ENCODE measurements at places on chromosomes 13 and 19. TPM values are rescaled to one million over a fixed set of nuclear protein-coding genes. Genes with fewer than 3 reads are reported as not detected.

- no peak for DNase-seq
Measured at GRCh38 chr19:38064661-38065425, 157.8 kb downstream of the SIPA1L3 start.

GRCh38 chr19:28531979-28532378 is 681.0 kb downstream of the UQCRFS1 start:
- DNase-seq, result no peak

- DNase-seq, result no peak
Measured at GRCh38 chr13:30745906-30746686, 10.8 kb downstream of the ALOX5AP start.

DNA sequence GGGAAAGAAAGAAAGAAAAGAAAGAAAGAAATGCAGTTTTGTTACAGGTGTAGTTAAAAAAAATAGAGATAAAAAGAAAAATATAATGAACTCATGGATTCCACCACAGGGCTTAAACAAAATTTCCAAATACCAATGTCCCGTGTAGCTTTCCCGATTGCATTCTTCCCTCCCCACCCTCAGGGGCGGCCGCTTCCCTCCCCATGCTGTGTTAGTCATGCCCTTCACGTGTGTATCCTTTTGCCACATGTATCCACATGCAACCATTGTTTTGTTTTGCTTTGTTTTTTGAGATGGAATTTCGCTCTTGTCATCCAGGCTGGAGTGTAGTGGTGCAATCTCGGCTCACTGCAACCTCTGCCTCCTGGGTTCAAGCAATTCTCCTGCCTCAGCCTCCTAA is 3.6 kb upstream of the KMT5C start:
- no peak for DNase-seq

DNA sequence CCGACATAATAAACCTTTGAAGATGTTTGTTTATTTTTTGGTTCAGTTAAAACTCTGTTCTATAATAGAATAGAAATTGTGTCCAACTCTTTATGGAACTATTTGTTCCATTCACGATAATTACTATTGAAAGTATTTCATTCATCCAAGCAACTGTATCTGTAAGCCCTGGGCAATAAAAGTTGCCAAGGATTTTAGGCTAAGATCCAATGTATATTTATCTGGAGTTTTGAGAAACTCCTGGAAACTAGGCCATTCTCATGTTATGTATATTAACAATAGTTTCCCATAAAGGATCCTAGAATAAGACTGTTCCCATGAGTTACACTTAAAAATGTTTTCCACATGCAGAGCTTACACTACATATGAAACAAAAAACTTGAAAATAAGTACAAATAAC is 261.6 kb downstream of the SLITRK6 start:
- DNase-seq, result no peak

GRCh38 chr13:34750078-34750931 is 191.8 kb upstream of the NBEA start:
- no peak for DNase-seq

- DNase-seq, result no peak
Measured at GRCh38 chr13:113559061-113559460, 25.5 kb upstream of the TFDP1 start.

DNA sequence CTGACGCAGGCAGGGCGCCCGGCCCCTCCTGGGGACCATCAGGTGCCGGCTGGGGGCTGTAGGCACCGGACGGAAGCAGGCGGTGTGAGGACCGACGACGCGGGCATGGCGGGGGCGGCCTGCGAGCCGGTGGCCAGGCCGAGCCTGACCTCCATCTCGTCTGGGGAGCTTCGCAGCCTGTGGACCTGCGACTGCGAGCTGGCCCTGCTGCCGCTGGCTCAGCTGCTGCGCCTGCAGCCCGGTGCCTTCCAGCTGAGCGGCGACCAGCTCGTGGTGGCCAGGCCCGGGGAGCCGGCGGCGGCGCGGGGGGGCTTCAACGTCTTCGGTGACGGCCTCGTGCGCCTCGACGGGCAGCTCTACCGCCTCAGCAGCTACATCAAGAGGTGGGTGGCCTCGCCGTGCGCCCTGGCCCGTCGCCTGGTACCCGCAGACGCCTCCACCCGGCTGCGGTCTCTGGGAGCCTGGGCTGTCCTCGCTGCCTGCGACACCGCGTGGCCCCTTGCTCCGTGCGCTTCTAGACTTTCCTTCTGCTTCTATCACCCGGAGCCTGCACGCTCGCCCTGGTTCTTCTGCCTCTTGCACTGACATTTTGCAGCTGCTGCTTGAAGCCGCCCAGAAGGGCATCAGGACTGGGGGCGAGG is 460 bp downstream of the MEDAG start:
- DNase-seq, result no peak

DNA sequence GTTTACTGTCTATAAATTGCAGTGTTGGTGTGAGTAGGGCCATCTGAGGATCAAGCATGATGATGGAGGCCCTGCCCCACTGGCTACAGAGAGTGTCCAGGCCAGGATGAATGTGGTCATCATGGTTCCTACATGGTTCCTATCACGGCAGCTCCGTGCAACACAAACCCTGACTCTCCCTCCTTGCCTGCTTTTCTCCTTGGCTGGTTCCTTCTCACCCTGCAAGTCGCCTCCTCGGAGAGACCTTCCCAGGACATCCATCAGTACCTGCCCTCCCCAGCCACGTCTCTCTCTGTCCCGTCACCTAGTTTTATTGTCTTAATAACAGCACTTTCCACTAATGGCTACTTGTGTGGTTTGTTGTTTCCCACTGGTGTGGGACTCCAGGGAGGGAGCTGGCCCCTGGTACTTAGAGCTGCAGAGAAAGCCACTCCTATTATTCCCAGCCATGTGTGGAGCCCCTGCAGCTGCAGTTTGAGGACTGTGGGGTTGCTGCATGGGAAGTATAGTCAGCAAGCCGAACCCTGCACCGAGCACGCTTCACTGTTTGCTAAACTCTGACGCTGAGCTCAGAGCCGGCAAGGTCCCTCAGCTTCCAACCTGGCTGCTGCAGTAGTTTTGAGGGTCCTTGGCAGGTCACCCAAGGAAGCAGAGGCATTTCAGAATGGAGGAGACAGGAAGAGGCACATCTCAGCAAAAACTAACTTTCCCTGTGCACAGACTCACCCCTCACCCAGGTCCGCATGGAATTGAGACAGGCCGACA is 146.4 kb upstream of the VSTM2B start:
- DNase-seq, result no peak

DNA sequence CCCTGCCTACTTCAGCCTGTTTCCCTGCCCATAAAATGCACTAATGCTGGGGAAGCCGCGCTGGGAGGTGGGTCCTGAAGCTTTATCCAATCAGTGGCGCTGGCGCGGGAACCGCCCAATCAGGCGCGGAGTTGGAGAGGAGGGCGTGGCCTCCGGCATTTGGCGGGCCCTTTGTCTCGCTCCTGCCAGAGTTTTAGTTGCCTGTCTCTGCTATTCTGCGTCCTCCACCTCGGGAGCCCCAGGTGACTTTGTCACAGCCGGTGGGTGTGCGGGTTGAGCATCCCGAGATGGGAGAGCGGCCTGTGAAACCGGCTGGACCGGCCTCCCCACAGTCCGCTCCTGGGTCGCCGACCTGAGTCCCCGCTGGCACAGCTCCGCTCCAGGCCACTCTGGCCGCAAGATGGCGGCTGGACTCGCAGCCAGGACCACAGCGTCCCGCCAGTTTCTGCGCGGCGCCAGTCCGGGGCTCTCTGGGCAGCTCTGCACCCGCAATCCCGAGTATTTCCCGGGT is 30.7 kb upstream of the ZNF429 start:
- peak; percentile 93 for DNase-seq

DNA sequence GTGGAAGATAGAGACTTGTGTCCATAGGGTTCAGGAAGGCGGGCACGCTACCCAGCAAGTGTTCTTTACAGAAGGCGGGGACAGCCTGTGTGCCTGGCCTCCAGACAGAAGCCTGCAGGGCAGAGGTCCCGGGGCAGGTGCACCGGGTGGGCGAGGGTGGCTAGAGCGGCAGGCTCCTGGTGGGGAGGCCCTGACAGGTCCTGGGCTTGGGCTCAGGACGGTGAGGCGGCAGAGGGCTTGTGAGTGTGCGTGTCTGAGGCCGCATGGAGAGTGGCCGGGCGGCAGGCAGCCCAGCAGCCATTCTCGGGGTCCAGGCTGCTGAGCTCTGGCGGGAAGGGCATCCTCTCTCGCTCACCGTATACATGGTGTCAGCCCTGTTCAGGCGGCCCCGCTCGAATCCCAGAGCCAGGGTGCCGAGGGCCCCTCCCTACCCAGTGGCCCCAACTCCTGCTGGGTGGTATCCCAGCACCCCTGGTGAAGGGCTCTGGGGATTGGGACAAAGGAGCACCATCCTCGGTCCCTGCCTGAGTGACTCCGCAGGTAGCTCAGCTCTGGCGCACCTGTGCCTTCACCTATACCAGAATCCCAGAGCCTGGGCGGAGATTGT is 3.0 kb upstream of the AMH start:
- no peak for DNase-seq

GRCh38 chr13:111344471-111345191 is 24.2 kb downstream of the TEX29 start:
- DNase-seq, result no peak

GRCh38 chr13:24168392-24168750 is 7.9 kb downstream of the SPATA13 start:
- DNase-seq, result peak; percentile 8

ZNF667 gene
- total RNA-seq, result 0.29 TPM

ICAM4 gene
- total RNA-seq, result not detected

ZNF615 gene
- 7.9 TPM for total RNA-seq

WDR88 gene
- not detected for total RNA-seq

CEACAM18 gene
- not detected for total RNA-seq

C19orf47 gene
- total RNA-seq, result 14.6 TPM

ATP4A gene
- not detected for total RNA-seq

NKPD1 gene
- total RNA-seq, result not detected
